ENCODE measurements at places on chromosomes 5 and 9.

GRCh38 chr5:135913713-135914626, 18.3 kb upstream of the IL9 start:
- no peak overlapping the region for H3K4me3 ChIP-seq
- H3K36me3 ChIP-seq, result no peaks in the 10 kb centered on the region
- H3K27me3 ChIP-seq, result peaks cover 58% of the 10 kb centered on the region

DNA sequence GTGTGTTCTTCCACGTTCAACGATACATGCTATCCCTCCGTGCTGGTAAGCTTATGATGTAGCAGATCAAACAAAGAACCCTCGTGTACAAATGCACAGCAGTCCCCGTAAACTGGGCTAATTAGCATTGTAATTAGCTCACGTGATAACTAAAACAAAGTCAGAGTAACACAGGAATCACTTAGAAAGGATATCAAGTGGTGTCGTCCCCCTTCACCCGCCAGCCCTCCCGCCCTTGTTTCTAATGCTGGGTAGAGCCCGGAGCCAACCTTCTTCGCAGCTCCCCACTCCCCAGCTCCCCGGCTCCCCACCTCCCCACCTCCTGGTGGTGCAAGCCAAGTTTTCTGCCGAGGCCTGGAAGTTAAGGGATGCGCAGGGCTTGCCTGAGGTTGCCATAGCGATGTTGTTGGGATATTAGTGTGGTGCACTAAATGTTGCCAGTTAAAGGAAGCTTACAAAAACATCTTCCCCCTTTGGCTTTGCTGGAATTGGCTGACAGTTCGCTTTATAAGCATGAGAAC, 357.9 kb upstream of the CCNH start:
- H3K4me1 ChIP-seq, result no peaks in the 10 kb centered on the region
- DNase-seq, result no peak
- no peak overlapping the region for H3K4me3 ChIP-seq
- H3K27me3 ChIP-seq, result no peaks in the 10 kb centered on the region

DNA sequence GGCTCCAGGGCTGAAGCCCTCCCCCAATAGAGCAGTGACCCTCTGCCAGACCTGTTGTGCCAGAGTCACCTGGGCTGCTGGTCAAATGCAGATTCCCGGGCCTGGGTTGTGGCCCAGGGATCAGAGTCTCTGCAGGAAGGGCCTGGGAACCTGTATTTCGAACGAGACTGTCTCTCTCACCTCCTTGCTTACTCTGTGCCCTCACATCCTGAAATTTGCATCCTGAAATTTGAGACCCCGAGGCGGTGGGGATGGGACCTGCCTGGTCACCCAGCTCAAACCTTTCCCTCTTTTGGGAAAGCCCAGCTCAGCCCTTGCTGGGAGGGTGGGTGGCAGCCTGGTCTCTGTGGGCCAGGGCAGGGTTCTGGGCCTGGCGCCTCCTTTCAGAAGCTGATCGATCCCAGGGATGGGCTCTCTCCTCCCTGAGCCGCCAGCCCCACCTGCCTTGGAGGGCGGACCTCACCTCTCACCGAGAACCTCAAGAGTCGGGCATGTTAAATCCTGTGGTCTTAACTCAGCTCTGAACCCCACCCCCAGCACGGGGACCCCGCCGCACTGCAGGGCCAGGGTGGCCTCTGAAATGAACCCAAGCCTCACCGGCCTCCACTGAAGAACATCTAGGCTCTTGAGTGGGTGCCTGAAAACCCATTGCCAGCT, 44.0 kb upstream of the IER5L start:
- H3K36me3 ChIP-seq, result no peaks in the 10 kb centered on the region
- no peak overlapping the region for H3K27ac ChIP-seq
- peaks cover 7% of the 10 kb centered on the region for H3K4me1 ChIP-seq
- H3K27me3 ChIP-seq, result no peaks in the 10 kb centered on the region

GRCh38 chr5:109254511-109254910, 155.3 kb downstream of the PJA2 start:
- no peak overlapping the region for H3K4me3 ChIP-seq
- no peak overlapping the region for H3K27ac ChIP-seq
- no peaks in the 10 kb centered on the region for H3K4me1 ChIP-seq
- no peaks in the 10 kb centered on the region for H3K27me3 ChIP-seq
- no peak for DNase-seq

- H3K27me3 ChIP-seq, result no peaks in the 10 kb centered on the region
- no peak for DNase-seq
- H3K36me3 ChIP-seq, result no peaks in the 10 kb centered on the region
- no peak overlapping the region for H3K27ac ChIP-seq
Observed at GRCh38 chr5:113293975-113294310, 140.8 kb downstream of the TSSK1B start.

Data from DND-41 (cell line).